ENCODE measurements at places on chromosomes 1 and 21.

DNA sequence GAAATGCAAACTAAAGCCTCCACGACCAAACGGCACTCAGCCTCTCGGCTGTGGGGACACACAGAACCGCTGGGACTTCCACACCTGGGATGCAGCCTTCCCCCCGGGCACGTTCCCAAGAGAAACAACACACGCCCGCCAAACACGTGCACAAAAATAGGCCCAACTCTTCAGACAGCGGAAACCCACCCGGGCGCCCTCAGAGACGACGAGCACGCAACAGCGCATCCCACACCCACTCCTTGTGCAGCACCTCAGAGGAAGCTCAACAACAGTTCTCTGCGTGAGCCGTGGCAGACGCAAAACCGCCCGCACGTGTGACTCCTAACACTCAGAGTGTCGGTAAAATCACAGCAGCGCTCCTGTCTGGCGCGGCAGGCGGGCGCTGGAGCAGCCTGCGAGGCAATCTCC, 5.3 kb downstream of the C1orf159 start:
- H3K27ac ChIP-seq = no peak overlapping the region
- H3K4me3 ChIP-seq = no peak overlapping the region
- H3K27me3 ChIP-seq = no peaks in the 10 kb centered on the region
- DNase-seq = no peak
- H3K36me3 ChIP-seq = peaks cover 48% of the 10 kb centered on the region

GRCh38 chr1:21514245-21514644, 5.0 kb downstream of the ALPL start:
- H3K4me3 ChIP-seq = no peak overlapping the region
- no peak for DNase-seq
- peaks cover 3% of the 10 kb centered on the region for H3K4me1 ChIP-seq
- peaks cover 36% of the 10 kb centered on the region for H3K27me3 ChIP-seq
- H3K27ac ChIP-seq = no peak overlapping the region

- no peaks in the 10 kb centered on the region for H3K4me1 ChIP-seq
- H3K36me3 ChIP-seq = no peaks in the 10 kb centered on the region
- peaks cover 86% of the 10 kb centered on the region for H3K27me3 ChIP-seq
Observed at GRCh38 chr1:202708456-202709275, 1.6 kb downstream of the SYT2 start.

GRCh38 chr1:207502726-207503125, 6.8 kb downstream of the CR1 start:
- H3K27me3 ChIP-seq = peaks cover 56% of the 10 kb centered on the region
- peaks cover 5% of the 10 kb centered on the region for H3K4me1 ChIP-seq
- DNase-seq = no peak
- H3K4me3 ChIP-seq = no peak overlapping the region
- H3K36me3 ChIP-seq = no peaks in the 10 kb centered on the region
- no peak overlapping the region for H3K27ac ChIP-seq

- H3K4me3 ChIP-seq = no peak overlapping the region
- H3K36me3 ChIP-seq = no peaks in the 10 kb centered on the region
- H3K27me3 ChIP-seq = peaks cover 32% of the 10 kb centered on the region
- H3K27ac ChIP-seq = no peak overlapping the region
Observed at GRCh38 chr1:147479864-147480564, 61.3 kb upstream of the BCL9 start.

GRCh38 chr1:162548170-162548569, 13.4 kb upstream of the UAP1 start:
- peaks cover 3% of the 10 kb centered on the region for H3K4me1 ChIP-seq
- peaks cover 8% of the 10 kb centered on the region for H3K36me3 ChIP-seq
- no peak for DNase-seq
- H3K4me3 ChIP-seq = no peak overlapping the region

DNA sequence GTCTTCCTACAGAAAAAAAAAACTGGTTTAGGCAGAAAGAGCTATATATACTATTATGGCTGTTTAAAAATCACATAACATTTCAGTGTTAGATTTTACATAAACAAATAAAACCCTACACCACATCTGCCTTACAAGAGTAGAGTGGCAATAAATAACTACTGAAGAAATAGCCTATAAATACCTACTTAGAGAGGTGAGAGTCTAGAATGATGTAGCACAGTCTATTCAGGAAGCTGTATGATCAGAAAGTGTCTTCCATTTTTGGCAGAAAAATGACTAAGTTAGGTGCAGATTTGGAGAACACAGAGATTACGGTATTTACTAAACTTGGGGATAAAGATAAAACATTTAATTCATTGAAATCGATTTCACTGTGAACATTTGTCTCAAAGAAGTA, 75.5 kb downstream of the VAV3 start:
- H3K4me3 ChIP-seq = no peak overlapping the region
- no peak for DNase-seq
- no peaks in the 10 kb centered on the region for H3K4me1 ChIP-seq
- no peak overlapping the region for H3K27ac ChIP-seq
- H3K27me3 ChIP-seq = no peaks in the 10 kb centered on the region

DNA sequence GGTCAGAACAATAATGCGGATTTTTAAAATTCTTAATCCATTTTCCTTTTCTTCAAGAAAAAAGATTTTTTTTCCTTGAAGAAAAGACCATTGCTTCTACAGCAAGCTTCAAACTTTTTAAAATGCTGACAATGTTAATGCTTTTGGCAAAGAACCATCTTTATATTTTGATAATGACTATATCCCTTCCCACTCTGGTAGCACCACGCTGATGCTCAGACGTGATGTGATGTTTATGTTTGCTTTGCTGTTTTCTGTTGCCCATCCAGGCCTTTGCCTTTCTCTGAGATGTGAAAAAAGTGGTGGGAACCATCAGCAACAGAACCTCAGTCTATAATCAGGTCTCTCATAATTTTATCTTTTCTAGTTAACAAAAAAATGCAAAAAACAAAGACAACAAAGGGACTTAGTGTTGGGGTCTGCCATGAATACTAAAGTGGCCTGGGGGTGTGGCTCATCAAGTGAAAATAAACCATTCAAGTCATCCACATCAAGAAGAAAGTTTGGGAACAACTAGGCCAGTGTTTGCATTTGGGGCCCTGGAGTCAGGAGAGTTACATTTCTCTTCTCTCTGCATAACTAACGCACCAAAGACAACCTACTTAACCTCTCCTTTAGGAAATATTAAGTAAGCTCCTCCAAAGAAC, 244.6 kb upstream of the DMRTA2 start:
- peaks cover 3% of the 10 kb centered on the region for H3K36me3 ChIP-seq
- no peak for DNase-seq
- no peaks in the 10 kb centered on the region for H3K27me3 ChIP-seq
- H3K4me3 ChIP-seq = no peak overlapping the region
- no peaks in the 10 kb centered on the region for H3K4me1 ChIP-seq

DNA sequence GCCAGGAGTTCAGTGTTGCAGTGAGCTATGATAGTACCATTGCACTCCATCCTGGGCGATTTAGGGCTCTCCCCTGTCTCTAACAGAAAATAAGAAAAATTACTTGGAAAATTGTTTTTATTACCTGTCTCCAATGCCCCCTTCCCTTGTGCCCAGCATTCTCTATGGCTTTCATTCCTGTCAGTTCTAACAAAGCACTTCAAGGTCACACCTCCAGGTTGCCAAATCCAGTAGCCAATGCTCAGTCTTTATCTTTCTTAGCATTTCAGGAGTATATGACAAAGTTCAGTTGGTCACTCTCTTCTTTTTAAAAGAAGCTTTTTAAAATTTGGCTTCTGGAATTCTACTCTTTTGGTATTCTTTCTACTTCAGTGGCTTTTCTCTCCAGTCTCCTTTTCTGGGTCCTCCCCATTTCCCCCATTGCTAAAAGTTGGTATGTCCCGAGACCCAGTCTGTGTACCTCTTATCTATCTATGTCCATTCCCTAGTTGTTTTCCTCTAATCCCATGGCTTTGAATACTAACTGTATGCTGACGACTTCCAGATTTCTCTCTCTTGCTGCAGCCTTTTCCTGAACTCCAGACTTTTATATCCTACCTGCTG, 69.9 kb downstream of the LAMC1 start:
- H3K4me1 ChIP-seq = no peaks in the 10 kb centered on the region
- DNase-seq = no peak
- no peak overlapping the region for H3K4me3 ChIP-seq
- no peaks in the 10 kb centered on the region for H3K36me3 ChIP-seq
- no peak overlapping the region for H3K27ac ChIP-seq

GRCh38 chr21:45000637-45001133, 60.9 kb downstream of the SLX9 start:
- peaks cover 1% of the 10 kb centered on the region for H3K27me3 ChIP-seq
- DNase-seq = no peak
- H3K27ac ChIP-seq = no peak overlapping the region
- no peaks in the 10 kb centered on the region for H3K36me3 ChIP-seq
- H3K4me1 ChIP-seq = peaks cover 4% of the 10 kb centered on the region

GRCh38 chr21:45152265-45152746, 77.9 kb downstream of the ADARB1 start:
- peaks cover 10% of the 10 kb centered on the region for H3K36me3 ChIP-seq
- H3K27ac ChIP-seq = peak overlapping the region; percentile 88
- H3K4me1 ChIP-seq = peaks cover 44% of the 10 kb centered on the region
- H3K27me3 ChIP-seq = no peaks in the 10 kb centered on the region
- DNase-seq = peak; percentile 92
- H3K4me3 ChIP-seq = peak overlapping the region; percentile 75

- H3K36me3 ChIP-seq = peaks cover 48% of the 10 kb centered on the region
- H3K4me3 ChIP-seq = no peak overlapping the region
- no peak overlapping the region for H3K27ac ChIP-seq
- peaks cover 39% of the 10 kb centered on the region for H3K4me1 ChIP-seq
Observed at GRCh38 chr1:174975764-174976163, 24.0 kb upstream of the CACYBP start.

GRCh38 chr1:33057095-33057494, 20.4 kb upstream of the AK2 start:
- H3K4me3 ChIP-seq = no peak overlapping the region
- H3K4me1 ChIP-seq = peaks cover 1% of the 10 kb centered on the region
- DNase-seq = no peak
- peaks cover 3% of the 10 kb centered on the region for H3K36me3 ChIP-seq

DNA sequence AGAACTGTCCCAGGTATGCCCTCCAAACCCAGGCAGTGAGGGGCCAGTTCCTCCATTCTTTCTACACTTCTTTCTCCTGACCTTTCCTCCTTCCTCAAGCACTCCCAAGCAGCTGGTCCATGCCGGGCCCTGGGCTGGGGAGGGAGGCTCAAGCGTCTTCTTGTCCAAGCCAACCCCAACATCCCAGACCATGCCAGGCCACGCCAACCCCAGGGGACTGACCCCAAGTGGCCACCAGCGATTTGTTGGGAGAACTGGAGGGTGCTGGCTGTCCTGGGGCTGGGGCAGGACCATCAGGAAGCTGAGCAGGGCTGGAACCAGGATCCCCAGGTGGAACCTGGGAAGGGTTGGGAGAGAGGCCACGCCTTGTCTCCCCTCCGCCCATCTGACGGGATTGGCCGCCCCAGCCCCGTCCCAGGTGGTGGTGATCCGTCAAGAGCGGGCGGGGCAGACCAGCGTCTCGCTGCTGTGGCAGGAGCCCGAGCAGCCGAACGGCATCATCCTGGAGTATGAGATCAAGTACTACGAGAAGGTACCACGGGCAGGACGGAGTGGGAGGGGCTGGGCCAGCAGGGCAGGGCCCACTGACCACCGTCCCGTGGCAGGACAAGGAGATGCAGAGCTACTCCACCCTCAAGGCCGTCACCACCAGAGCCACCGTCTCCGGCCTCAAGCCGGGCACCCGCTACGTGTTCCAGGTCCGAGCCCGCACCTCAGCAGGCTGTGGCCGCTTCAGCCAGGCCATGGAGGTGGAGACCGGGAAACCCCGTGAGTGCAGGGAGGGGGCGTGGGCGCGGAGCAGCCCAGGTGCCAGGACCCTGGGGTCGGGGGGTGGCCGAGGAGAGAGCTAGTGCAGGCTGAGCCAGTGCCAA, 29.9 kb downstream of the EPHA8 start:
- peaks cover 5% of the 10 kb centered on the region for H3K27me3 ChIP-seq
- no peak overlapping the region for H3K27ac ChIP-seq
- H3K4me1 ChIP-seq = no peaks in the 10 kb centered on the region
- no peaks in the 10 kb centered on the region for H3K36me3 ChIP-seq
- H3K4me3 ChIP-seq = no peak overlapping the region

DNA sequence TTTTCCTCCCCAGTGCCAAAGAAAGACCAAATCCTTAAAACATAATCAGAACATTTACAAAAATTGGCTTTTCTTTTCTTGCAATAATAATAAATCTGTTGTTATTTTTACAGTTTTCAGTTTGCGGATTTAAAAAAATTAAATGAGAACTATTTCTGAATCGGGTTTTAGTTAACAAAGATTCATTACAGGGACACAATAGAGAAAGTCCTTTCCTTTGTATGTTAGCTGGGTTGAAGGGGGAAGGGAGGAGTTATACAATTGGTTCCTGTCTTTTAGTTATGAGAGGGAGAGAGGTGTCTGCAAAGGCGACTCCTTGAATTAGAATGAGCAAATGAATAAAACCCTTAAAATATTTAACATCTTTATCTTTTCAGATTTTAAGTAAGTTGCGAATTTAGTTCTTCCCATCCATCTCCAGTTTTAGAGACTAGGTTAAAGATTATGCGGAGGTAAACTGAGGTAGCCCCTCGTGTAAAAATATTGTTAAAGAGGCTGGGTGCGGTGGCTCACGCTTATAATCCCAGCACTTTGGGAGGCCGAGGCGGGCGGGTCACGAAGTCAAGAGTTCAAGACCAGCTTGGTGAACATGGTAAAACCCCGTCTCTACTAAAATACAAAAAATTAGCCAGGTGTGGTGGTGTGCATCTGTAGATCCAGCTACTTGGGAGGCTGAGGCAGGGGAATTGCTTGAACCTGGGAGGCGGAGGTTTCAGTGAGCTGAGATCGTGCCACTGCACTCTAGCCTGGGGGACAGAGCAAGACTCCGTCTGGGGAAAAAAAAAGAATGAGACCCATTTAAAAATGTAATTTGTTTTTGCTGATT, 3.9 kb downstream of the SPEN start:
- H3K27ac ChIP-seq = no peak overlapping the region
- peaks cover 5% of the 10 kb centered on the region for H3K36me3 ChIP-seq
- H3K27me3 ChIP-seq = no peaks in the 10 kb centered on the region

GRCh38 chr21:40053007-40053406, 185.8 kb downstream of the PCP4 start:
- no peaks in the 10 kb centered on the region for H3K36me3 ChIP-seq
- no peaks in the 10 kb centered on the region for H3K27me3 ChIP-seq
- H3K4me1 ChIP-seq = no peaks in the 10 kb centered on the region
- H3K4me3 ChIP-seq = no peak overlapping the region
- no peak overlapping the region for H3K27ac ChIP-seq
- no peak for DNase-seq

- H3K36me3 ChIP-seq = peaks cover 28% of the 10 kb centered on the region
- DNase-seq = peak; percentile 95
- no peak overlapping the region for H3K4me3 ChIP-seq
- H3K27me3 ChIP-seq = no peaks in the 10 kb centered on the region
- H3K27ac ChIP-seq = peak overlapping the region; percentile 47
- peaks cover 23% of the 10 kb centered on the region for H3K4me1 ChIP-seq
Observed at GRCh38 chr1:34852677-34853217, 6.8 kb downstream of the SMIM12 start.

DNA sequence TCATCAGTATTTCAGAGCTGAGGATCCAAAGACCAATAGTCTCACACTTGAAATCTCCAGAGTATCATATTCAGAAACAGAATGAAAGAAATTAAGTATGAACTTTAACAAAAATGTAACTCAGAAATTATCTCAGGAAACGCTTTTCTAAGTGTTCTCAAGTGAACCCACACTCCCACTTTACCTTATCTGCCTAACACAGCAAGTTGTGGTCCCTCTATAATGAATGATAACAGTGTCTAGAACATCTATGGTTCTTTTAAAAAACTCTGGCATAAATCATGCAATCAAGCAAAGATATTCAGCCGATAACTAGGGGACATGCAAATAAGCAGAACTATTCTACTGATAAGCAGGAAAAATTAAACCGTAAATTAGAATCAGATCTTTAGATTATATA, 1574.2 kb downstream of the PLA2G4A start:
- DNase-seq = no peak
- no peaks in the 10 kb centered on the region for H3K4me1 ChIP-seq
- H3K27ac ChIP-seq = no peak overlapping the region
- H3K36me3 ChIP-seq = no peaks in the 10 kb centered on the region

Measured in activated CD8-positive, alpha-beta memory T cell treated with anti-CD3 and anti-CD28 coated beads, Interleukin-2, amount 10 ng/mL, durations not matched to agents 7 days and 5 days (primary cell).